ENCODE measurements at places on chromosomes 12 and 14.
A peak's percentile ranks its signal among the peaks of the same experiment; 100 is the strongest.

- DNase-seq, result no peak
Observed at GRCh38 chr12:69816082-69816481, 8.9 kb upstream of the MYRFL start.

DNA sequence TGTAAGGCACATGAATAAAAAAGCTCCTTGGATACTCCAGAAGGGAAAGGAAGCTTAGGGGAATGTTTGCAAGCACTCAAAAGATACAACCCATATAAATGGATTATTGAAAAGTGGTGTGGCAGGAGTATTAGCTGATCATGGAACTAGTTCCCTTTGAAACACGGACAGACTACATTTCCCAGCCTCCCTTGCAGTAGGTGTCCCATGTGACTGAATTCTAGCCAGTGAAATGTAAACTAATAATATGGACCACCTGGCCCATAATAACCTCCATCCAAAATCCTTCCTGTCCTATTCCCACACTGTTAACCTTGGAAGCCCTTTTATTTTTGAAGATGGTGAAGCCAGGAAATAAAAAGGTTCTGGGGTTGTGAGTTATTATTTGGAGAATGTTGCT, 242.3 kb downstream of the SUDS3 start:
- no peak for DNase-seq

- DNase-seq, result no peak
Observed at GRCh38 chr14:37551119-37551518, 43.9 kb downstream of the FOXA1 start.

- DNase-seq, result peak; percentile 12
Observed at GRCh38 chr14:103334644-103335622, 896 bp downstream of the EIF5 start.

DNA sequence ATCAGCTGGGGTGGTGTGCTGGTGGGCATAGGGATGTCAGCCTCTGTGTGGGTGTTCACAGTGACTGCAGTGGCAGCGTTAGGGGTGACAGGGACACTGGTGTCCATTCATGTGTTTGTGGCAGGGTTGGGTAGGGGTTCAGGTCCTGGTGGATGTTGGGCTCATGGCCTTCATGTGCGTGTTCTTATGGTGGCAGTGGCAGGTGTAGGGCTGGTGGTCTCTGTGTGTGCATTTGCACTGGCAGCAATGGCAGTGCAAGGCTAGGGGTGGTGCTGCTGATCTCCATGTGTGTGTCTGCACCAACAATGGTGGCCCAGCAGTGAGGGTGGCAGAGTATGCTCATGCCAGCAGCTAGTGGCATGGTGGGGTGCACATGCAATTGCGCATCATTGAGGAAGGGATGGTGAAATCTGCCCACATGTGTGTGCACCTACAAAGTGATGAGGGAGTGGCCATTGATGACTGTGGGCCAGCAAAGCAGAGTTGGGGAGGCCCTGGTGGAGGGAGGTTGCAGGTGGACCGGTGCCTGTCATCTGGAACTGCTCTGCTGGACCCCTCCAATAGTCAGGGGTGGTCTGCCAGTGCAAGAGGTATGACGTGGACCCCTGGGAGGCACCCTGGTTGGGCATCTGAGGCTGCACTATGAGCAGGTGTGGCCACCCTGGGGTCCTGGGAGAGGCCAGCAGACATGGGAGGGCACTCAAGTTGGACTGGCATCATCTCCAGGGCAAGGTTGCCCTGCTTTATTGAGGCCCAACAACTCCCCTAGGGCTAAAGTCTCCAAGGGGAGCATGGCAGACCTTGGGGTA, 182.9 kb downstream of the TTC6 start:
- DNase-seq, result no peak

GRCh38 chr12:7075518-7075917, 15.0 kb downstream of the C1S start:
- DNase-seq, result no peak

GRCh38 chr14:68730811-68731425, 61.9 kb downstream of the ZFP36L1 start:
- DNase-seq, result no peak

GRCh38 chr12:122964439-122965257, 1.6 kb downstream of the ABCB9 start:
- DNase-seq, result no peak

DNA sequence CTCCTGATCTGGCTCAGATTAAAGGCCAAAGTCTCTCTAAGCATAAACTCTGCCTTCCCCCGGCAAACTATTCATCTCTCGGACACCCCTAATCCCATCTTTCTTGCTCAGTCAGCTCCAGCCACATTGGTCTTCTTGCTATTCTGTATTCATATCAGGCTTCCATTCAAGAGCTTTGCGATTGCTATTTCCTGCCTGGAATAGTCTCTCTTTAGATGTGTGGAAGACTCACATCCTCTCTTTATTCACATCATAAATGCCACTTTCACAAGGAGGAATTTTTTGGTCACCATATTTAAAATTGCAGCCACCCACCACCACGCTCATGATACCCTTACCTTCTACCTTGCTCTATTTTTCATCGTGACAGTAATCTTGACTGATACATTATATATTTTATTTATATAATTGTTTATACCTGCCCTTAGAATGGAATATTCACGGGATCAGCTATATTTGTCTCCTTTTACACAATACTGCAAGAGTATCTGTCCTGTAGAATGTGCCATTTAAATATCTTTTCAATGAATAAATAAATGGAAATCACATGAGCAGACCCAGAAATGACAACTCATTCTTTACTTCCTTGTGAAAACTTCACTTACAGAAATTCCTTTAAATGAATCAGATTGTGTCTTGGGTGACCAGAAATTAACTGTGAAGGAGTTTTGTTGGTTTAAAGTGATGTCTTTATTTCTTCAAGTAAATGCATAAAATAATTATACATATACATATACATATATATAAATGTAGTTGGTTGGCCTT, 780.6 kb upstream of the FLRT2 start:
- DNase-seq, result no peak

DNA sequence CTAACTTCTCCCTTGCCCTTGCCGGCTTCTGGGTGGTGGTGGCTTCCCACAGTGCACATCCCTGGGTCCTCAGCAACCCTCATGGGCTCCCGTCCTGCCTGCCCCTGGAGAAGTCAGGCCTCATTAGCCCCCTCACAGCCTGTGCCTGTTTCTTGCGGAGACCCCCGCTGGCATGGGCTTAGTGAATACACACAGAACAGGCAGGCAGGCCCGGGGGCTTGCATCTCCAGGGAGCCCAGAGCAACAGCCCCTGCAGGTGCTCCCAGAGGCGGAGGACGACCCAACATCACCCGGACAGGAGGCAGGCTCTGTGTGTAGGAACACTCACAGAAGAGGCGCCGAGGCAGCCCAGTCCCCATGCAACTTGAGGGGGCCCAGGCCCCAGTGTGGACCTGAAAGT, 25.1 kb upstream of the FBRSL1 start:
- no peak for DNase-seq

DNA sequence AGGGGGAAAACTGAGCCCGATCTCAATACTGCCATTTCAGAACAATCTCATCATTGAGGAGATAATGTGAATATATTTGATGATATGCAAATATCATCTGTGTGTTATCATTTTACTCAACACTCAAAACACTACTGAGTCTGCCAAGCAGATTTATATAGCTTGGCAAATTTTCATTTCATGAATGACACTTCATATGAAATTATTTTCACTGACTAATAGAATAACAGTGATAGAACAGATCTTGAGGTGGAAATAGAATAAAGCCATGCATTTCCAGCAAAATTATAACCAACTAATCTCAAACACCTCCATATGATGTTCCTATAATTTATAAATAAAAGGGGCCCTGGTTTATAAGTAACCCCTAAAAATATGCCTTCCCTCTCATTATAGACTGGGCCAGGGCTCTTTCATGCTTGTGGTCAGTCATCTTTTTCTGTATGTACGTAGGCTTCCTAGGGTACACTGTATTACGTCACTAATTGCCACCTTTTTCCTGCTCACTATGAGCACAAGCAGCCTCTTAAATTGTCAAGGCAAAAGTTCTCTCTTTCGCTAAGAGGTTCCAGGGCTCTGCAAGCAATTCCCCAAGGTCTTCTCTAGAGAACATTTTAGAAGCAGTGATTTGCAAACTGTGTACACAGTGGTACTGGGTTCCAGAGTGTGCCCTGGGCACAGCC, 197.1 kb upstream of the FOXN3 start:
- DNase-seq, result no peak

DNA sequence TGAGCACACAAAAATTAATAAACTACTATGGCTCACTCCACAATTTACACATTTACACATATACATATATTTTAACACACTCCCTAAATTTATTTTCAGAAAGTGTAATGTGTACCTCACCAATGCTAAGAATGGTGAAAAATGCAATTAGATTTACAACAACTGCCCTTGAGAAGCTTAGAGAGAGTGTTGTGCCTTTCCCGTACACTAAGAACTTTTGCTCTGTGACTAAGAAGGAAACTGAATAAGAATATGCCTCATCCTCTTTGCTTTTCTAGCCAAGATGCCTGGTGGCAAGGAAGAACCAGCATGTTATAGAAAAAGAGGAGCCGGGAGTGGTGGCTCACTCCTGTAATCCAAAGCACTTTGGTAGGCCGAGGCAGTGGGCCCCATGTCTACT, 62.3 kb downstream of the SINHCAF start:
- DNase-seq, result no peak

DNA sequence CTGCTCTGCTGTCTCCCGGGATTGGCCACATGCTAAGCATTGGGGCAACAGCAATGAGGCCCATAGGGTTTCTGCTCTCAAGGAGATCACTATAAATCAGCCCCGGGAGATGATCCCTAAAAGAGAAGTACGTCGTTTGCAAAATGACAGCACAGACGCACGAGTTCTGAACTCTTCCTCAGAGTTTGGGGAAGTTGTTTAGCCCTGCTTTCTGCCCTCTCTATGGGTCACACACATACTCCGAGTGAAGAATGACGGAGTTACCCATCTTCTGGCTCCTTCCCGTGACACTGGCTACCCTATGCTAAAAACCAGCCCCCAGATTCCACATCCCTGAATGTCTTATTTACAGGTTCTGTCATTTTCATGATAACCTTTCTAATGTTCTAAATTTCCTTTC, 258.0 kb upstream of the PLEKHG7 start:
- no peak for DNase-seq

- no peak for DNase-seq
Observed at GRCh38 chr12:26712892-26713291, 120.1 kb downstream of the ITPR2 start.

GRCh38 chr14:100503251-100503650, 84.0 kb downstream of the BEGAIN start:
- DNase-seq, result no peak

GRCh38 chr12:28355161-28355560, 164.9 kb downstream of the CCDC91 start:
- DNase-seq, result no peak

DNA sequence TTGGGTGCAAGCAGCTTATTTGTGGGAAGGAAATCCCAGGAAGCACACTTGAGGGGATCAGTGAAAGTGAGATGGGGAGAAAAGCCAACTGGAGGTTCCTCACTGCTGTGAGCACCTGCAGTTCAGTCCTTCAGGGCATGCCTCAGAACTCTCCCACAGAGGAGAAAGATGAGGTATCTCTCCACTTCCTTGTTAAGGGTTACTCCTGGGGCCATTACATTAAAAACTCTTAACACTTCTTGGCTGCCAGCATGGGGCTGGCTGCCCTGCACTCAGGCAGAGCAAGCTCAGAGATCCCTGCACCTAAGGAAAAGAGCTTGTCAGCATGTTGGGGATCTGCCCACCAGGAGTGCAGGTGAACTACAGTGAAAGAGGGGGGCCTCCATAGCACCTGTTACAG, 28.8 kb downstream of the FERMT2 start:
- DNase-seq, result no peak

Measured in NCI-H2029 (cell line).